ENCODE measurements at places on chromosomes 12 and 14.

DNA sequence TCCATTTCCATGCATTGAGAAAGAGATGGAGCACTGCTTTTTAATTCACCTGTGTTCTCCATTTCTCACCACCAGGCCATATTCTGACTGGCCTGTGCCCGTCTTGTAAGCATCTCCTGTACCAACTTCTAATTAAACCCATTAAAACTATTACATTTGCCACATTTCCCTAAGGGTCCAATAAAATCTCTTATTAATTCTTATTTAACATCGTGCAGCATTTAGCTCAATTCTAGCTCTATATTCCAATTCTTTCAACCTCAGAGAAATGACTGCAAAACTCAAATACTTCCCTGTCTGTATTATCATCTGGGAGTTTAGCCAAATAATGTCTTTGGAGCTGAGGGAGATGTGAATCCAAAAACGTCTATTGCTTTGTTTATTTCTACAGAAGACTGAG, 495.4 kb upstream of the TMEM132C start:
- DNase-seq = no peak

DNA sequence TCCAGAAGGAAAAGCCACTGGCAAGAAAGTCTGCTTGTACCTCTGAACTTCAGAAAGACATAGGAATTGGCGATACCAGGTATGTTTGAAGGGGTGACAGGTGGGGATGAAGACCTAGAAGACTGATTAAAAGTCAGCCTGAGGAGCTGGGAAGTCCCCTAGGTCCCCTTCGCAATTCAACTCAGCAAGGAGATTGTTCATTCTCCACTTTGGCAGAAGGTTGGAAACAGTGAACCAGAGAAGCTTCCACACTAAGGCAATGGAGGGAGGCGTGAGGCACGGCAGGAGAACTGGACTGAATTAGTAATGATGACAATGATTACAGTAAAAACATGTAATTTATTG, 240.3 kb upstream of the TMPO start:
- DNase-seq = no peak

DNA sequence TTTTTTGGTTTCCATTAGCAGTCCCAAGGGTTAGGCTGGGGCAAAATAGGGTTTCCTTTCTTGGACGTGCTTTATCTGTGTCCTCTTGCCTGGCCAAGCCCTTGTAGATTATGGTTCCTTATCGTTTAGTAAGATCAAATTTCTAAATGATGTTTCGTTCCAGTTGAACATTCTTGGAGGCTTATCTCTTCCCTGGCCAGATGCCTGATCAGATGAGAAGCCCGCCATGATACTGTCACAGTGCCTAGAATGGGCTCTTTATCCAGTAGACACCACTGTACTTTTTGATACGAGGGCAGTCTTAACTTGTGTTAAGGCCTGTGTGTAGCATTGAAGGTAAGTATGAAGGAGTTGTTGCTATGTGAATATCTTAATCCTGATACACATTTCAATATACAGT, 76.1 kb upstream of the TMEM263 start:
- no peak for DNase-seq

GRCh38 chr12:104796475-104796862, 161.6 kb downstream of the SLC41A2 start:
- no peak for DNase-seq

GRCh38 chr12:52524898-52525591, 4.9 kb upstream of the KRT5 start:
- DNase-seq = no peak

DNA sequence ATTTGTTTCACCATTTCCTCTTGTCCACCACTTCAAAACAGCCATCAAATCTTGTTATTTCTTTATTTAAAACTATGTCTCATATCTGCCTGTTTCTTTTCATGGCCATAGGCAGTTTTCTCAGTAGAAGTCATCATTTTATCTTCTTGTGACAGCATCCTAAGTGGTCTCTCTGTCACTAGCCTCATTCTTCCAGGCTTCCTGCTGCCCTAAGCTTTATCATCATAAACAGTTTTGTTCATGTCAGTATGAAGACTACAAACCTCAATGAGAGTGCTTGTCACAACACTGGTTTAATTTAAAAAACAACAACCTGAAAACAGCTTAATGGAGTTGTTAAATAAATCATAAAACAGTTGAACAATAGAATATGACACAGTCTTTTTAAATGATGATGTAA, 387.8 kb upstream of the RPL10L start:
- DNase-seq = no peak

DNA sequence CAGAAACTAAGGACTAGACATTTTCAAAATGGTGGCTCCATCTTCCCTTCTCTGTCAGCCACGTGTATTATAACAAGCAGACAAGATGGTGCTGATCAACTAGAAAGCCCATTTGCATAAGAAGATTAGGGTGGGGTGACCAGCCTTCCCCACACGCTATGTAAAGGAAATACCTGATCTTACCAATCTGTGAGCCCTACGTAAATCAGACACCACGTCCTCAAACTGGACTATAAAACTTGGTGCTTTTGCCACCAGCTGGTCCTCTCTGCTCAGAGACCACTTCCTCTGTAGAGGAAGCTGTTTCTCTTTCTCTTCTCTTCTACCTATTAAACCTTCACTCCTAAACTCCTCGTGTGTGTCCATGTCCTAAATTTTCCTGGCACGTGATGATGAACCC, 101.1 kb upstream of the PLEKHG7 start:
- no peak for DNase-seq

DNA sequence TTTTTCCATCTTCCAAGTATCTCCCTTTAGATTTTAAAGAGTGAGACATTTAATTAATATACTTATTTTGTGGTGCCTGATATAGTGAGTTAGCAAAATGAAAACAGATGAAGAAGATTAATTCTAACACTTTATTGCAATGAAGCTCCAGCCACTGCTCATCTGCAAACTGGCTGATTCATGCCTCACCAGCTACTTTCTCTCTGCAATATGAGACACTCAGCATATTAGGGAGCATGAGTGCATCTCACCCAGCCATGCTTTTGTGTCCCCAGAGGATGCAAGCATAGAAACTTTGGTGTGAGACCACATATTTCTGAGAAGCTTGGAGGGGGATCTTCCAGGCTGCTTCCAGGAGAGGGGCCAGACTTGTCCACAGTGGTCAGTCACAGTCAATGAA, 148.6 kb downstream of the BMP4 start:
- DNase-seq = no peak

DNA sequence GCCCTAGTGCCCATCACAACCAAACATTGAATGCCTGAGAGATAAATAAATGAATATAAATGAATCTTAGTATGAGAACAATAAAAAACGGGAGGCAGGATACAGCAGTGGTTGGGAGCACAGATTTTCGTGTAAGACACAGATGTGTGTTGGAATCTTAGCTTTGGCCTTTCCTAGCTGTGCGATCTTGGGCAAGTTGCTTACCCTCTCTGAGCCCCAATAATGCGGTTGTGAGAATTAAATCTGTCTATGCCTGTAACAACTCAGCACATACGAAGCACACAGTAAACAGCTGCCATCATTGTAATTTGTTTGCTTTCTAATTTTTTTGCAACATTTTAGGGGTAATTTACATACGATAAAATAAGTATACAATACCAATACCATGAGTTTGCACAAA, 89.8 kb downstream of the SRRM4 start:
- DNase-seq = no peak

- DNase-seq = no peak
Measured at GRCh38 chr14:63493246-63493645, 49.9 kb downstream of the PPP2R5E start.

GRCh38 chr14:90742252-90742651, 74.0 kb downstream of the TTC7B start:
- DNase-seq = no peak

- DNase-seq = peak; percentile 12
Measured at GRCh38 chr12:24760162-24760561, 188.7 kb downstream of the BCAT1 start.

DNA sequence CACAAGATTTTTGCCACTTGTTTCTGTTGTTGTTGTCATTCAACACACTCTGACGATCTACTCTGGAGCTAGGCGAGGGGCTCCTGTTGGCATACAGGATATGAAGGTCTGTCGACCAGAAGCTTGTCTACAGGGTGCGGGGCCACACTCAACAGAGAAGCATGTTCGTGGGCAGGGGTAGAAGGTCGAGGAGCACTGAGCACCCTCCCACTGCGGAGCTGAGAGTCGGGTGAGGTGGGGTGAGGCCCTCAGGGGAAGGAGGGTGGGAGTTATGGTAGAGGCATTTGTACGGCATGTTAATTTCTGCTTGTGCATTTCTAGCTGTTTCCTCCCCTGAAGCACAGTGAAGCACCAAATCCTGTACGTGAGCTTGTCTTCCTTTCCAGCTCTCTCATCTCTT, 115.1 kb downstream of the PRMT8 start:
- no peak for DNase-seq

DNA sequence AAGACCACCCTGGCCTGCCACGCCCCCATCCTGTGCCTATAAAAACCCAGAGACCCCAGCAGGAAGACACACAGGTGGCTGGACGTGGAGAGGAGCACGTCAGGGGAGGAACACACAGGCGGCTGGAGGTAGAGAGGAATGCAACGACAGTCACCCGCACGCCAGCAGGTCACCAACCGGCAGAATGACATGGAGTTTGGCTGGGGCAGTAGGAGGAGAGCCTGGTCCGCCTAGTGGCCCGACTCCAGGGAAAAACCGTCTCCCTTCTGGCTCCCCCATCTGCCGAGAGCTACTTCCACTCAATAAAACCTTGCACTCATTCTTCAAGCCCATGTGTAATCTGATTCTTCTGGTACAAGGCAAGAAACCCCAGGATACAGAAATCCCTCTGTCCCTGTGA, 62.7 kb upstream of the KCNH3 start:
- DNase-seq = no peak

- no peak for DNase-seq
Measured at GRCh38 chr14:99055019-99055418, 217.0 kb downstream of the BCL11B start.

DNA sequence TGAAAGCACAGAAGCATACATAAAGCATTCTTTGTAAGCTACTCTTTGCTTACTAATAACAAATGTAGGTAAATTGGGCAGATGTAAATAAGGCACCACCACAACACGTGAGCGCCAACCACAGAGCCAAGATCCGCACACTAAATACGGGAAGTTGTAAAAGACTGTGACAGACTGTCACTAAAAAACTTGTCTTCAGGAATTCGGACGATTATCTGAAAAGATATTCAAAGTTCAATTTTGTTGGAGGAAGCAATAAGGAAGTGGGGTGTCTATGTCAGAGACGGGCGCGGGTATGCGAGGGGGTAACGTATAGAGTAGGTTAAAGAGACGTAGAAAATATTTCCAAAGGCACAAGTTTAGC, 1.5 kb upstream of the HSP90B1 start:
- DNase-seq = no peak

- DNase-seq = no peak
Measured at GRCh38 chr14:101635749-101636560, 74.7 kb downstream of the DIO3 start.

GRCh38 chr14:92625213-92625612, 111.6 kb downstream of the RIN3 start:
- DNase-seq = no peak

GRCh38 chr14:77344377-77344996, 23.7 kb downstream of the GSTZ1 start:
- no peak for DNase-seq

DNA sequence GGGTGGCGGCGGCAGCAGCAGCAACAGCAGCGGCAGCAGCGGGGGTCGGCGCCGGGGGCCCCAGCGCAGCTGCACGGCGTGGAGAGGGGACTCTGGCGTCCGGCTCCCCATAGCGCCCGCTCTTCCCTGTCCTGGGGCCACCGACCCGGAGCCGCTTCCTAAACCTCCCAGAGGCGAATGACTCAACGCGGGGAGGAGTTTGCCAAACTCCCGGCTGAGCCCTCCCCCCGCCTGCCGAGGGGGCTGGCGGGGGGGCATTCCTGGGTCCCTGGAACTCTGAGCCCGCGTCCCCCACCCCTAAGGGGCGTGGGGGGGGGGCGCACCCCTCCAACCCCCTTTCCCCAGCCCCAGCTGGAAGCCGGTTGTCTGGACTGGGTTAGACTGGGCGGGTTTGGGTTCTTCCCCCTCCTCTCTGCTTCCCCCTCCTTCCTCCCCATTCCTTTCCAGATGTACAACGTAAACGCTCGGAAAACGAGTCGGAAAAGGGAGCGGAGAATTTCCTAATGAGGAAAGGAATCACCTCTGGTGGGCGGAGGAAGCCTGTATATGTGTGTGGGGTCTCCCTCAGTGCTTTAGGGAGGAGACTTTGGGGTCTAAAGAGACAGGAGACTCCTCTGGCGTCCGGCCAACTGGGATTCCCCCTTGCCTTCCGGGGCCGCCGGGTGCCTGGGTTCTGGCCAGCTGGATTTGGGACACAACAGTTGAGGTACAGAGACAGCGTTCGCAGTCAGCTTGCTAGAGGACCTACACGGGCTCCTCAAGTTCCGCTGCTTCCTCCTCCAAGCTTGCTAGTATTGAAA, at the start of gene ITGA5:
Gene ITGA5, minus strand, starts transcription at position 179 of the 800 bp plus-strand sequence. Its CDS starts 68 bp downstream, at position 111.
- DNase-seq = peak; percentile 74

- no peak for DNase-seq
Measured at GRCh38 chr12:16307856-16308475, 30.5 kb upstream of the SLC15A5 start.

GRCh38 chr14:91870001-91870400, 2.7 kb upstream of the TC2N start:
- DNase-seq = peak; percentile 61

- no peak for DNase-seq
Measured at GRCh38 chr14:80017795-80018194, 193.5 kb downstream of the DIO2 start.

DNA sequence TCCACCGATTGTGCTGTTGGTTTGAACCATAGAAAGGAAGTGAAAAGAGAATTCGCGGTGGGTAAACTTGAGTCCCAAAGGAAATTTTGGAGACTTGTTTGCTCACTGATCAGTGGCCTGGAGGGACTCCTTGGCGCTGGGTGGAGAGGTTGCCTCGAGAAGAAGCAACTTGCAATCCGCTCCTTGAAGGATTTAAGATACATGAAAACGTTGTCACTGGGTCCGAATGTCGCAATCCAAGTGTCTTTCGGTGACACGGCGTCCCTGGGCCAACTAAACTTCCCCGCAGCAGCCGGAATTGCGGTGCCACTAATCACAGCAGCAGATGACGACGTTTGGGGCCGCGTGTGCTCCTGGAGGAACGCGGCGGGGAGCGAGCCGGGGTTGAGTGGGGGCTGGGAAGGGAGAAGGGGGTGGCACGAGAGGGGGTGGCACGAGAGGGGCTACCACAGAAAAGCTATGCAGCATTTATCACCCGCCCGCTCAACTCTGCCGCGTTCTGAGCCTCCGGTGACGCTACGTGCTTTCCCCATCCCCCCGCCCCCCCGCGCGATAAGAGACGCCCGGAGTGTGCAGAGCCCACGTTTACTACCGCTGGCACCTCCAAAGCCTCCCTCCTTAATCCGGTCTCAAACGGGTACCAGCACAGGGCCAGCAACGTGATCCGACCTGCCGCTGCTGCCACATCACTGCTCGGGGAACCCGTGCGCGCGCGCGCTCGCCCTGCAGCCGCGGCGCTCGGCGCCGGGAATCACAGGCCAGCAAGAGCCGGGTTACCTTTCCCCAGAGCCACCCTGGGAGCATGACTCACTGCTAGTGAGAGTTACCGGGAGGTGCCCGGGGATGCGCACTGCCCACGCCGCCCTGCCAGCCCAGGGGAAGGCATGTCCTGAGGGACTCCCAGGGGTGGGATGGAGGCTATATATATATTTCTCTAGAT, 833 bp upstream of the BHLHE41 start:
- peak; percentile 84 for DNase-seq

GRCh38 chr14:92877757-92878431, 45.1 kb upstream of the CHGA start:
- DNase-seq = peak; percentile 86

All from body of pancreas (tissue), 4 donors.